ENCODE measurements at places on chromosomes 16 and 17.

DNA sequence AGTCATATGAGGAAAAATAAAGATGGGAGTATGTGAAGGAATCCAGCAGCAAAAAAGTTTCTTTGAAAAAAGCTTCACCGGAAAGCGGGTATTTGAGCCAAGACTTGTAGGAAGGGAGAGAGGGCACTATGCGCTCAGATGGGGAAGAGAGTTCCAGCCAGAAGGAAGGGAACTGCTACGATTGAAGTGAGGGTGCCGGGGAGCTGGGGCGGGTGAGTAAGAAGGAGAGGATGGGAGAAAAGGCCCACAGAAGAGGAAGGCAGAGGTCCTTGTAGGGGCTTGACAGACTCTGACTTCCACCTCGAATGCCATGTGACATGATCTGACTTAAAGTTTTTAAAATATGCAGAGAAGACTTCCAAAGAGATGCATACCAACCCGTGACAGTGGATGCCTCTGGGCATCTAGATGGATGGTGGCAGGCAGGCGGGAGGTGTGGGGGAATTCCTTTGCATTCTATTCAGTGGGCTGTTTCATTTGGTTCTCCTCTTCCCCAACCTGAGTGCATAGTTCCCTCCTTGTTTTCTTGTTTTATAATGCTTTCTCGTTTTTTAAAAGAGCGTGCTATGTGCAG is 44.9 kb downstream of the CDRT4 start:
- DNase-seq, result no peak

GRCh38 chr17:55381017-55381770 is 40.4 kb downstream of the MMD start:
- no peak for DNase-seq

DNA sequence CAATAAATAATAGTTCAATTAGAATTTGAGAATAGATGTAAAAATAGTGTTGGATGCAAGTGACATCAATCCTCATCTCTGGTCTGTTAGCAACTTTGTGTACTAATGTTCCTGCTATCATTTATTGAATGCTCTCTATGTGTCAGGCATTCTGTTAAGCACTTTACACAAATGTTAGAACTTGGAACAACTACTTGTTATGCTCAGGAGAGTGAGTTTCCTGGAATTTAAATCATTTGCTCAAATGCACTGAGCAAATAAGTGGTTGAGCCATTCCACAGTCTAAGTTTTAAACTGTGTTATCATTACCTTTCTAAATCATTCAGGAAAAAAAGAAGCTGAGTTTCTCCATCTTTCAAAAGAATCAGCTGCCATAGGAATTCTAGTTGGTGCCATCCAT is 1327.3 kb upstream of the GOT2 start:
- DNase-seq, result no peak

- DNase-seq, result no peak
Measured at GRCh38 chr17:37683454-37683984, 40.3 kb upstream of the DDX52 start.

DNA sequence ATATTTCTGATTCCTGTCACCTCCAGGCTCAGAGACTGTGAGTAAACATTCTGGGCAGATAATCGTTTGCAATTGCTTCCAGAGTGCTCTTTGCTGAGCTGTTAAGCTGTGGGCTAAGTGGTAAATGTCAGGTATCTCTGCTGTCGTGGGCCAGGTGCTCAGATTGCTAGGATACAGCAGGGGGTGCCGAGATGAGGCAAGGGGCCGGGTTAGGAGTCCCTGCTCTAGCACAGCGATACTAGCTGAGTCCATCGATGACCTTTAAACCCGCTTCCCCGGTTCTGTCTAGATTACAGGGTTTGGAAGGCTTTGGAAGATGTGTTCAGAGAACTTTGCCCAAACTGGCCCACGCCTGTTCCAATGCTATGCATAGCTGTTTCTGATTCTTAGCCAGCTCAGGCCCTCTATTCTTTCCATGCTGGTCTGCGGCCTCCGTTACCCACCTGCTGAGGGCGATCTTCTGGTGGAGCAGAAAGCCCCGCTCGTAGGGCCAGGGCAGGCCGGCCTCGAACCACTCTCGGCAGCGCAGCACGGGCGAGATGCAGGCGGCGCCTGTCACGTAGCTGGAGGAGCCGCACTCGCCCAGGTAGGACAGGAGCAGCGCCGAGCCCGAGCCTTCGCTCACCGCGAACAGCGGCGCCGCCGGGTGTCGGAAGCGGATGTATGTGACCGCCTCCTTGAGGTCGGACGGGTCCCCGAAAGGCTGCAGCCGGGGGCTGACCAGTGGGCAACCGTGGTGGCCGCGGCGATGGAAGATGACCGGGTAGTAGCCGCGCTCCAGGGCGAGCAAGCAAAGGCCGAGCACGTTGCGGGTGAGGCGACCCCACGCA is 979 bp downstream of the ABHD15 start:
- DNase-seq, result no peak

- DNase-seq, result no peak
Measured at GRCh38 chr17:11832401-11833137, 164.7 kb downstream of the ZNF18 start.

GRCh38 chr17:75133001-75133400 is 1.5 kb upstream of the NT5C start:
- DNase-seq, result no peak

- no peak for DNase-seq
Measured at GRCh38 chr16:67796099-67796718, 10.2 kb downstream of the RANBP10 start.

DNA sequence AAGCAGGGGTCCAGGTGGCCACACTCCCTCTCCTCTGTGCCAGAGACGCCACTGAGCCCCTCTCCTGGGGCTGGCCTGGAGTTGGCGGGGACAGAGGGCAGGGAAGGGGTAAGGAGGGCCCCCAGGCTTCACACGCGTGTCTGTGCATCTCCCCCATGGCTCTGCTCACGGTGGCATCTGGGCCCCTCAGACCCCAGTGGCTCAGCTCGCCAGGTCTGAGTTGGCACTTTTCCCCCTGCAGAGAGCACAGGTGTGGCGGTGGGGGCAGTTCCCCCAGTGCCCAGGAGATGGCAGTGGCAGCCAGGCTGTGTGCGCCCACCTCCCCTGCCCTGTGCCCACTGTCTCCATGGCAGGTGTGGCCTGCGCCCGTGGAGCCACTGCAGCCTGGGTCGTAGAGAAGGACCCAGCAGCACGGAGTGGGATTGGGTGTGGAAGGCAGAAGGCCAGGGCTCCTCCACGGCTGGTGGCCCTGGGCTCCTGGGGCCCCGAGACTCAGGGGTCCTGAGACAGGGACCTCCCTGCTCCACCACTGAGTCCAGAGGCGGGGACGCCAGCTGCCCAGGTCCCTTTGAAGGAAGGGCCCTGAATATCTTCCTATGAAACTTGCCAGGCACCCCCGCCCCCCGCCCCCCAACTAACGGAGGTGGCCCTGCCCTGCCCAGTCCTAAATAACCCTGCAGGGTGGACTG is 4.3 kb upstream of the APRT start:
- no peak for DNase-seq

GRCh38 chr17:78488867-78489634 is 88.1 kb downstream of the DNAH17 start:
- no peak for DNase-seq

GRCh38 chr16:31522071-31522470 is 5.6 kb upstream of the AHSP start:
- DNase-seq, result no peak

Data from iris pigment epithelial cell (primary cell).